ENCODE measurements at places on chromosomes 16 and 17. TPM values are rescaled to one million over a fixed set of nuclear protein-coding genes. Genes with fewer than 3 reads are reported as not detected.

CLEC18C gene
- 0.23 TPM for total RNA-seq

DNA sequence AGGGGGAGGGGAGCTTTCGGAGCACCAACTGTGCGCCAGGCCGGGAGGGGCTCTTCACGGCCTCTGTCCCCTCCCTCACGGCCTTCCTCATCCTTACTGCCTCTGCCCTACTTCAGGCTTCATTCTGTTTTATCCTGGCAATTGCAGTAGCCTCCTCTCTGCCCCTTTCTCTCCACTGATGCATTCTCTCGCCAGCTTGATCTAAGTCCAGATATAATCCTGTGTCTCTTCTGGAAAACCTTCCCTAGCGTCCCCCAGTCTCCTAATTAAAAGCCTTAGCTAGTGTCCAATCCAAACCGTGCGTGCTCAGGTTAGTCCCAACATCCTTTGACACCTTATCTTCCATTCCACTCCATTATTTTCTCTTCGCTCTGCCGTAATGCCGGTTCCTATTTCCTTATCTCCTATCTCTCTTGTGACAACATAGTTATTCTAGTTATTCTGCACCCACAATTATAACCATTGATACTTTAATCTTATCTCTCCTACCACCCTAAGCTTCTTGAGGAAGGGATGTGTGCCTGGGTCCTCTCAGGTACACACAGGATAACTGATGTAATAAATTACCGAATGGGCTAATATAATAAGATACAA is 869 bp downstream of the ZNF48 start:
- no peak for DNase-seq

DNA sequence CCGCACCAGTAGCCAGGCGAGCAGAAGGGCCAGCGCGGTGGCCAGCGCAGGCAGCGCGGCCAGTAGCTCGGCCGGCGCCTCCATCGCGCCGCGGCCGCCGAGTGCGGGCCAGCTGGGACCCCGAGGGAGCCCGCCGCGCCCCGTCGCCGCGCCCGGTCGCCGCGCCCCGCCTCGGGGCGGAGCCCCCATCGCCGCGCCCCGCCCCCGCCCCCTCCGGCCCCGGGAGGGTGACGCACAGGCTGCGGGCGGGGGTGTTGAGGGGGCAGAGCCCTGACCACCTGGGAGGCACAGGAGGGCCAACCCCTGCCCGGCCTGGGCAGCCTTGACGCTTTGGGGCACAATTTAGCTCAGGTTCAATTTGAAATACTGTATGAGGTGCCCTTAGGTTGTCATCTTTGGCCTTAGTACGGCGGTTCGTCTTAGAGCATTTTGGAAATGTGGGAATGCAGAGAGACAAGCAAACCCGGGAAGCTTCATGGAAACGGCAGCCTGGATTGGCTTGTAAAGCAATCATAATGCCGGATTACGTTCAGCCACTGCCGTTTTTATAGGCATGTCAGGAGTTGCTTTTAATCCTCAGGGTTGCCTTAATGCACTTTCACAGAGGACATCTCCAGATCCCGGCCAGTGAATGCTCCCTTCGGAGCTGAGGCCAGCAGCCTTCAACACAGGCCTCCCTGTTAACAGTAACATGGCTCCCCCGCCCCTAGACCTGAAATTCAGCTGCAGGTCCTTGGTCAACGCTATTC is at the start of gene MXRA7:
TSS of gene MXRA7 (minus strand) at position 103 of the 749 bp plus-strand sequence. CDS start at position 84, 19 bp downstream.
- DNase-seq: peak; percentile 77

DNA sequence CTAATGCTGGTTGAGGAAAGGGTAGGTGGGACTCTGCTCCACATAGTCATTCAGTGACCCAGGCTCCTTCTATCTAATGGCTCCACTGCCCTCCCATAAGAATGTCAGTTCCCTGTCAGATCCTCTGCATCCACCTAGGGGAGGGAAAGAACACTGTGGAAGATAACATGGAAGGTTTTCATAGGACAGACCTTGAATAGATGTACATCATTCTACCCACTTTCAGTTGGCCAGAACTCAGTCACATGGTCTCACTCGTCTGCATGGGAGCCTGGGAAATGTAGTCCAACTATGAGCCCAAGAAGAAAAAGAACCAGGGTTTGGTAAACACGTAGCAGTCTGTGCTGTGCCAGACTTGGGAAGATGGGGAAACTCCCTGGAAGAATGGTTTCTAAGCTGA is 27.1 kb upstream of the SCNN1B start:
- no peak for DNase-seq

- no peak for DNase-seq
Measured at GRCh38 chr17:4594406-4594805, 10.1 kb downstream of the SMTNL2 start.

CIBAR2 gene
- not detected for total RNA-seq

GRCh38 chr16:57255686-57256415 is 10.8 kb downstream of the ARL2BP start:
- no peak for DNase-seq

DNA sequence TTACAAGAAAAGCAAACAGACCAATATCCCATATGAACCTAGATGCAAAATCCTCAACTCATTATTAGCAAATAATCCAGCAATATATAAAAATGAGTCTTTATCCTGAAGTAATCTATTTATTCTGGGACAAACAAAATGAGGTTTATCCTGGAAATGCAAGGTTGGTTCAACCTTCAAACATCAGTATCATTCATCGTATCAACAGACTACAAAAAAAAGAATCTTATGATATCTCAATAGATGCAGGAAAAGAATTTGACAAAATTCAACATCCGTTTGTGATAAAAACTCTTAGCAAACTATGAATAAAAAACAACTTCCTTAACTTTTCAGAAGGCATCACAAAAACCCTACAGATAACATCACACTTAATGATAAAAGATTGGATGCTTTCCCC is 18.4 kb upstream of the BAIAP2 start:
- DNase-seq: no peak

GRCh38 chr17:77959126-77959925 is 823 bp downstream of the TNRC6C start:
- DNase-seq: peak; percentile 45

DNA sequence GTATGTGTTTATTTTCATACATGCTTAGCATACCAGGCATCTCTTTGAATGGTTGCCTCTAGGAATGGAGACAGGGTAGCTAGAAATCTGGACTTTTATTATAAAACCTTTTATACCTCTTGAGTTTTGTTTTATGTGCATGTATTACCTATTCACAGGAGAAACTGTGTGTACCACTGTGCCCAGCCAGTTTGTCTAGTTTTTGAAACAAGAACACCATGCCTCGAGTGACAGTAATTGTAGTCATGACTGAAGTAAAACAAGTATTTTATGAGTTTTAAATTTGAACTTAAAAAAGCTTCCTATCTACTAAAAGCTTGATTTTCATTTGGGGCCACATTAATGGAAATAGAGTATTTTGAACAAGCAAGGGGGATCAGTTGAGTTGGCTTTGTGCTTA is 57.4 kb downstream of the SNTB2 start:
- no peak for DNase-seq

DNA sequence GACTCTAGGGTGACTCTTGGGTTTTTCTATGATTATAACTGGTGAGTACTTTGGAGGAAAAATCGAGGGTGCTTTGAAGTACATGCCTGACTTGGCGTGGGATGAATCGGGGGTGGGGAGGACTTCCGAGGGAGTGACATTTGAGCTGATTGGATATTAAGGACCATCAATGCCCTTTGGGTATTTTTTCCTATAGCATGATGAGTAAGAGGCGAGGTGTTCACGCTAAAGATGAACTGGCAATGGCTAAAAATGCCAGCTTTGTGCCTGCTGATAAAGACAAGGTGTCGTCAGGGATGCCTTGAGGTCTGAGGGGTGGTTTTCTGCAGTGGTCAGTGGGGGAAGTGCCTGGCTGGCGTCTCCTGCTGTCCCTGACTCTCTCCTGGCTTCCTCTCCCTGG is 25.3 kb downstream of the USP43 start:
- DNase-seq: no peak

GRCh38 chr17:83103200-83103942 is 24.0 kb downstream of the METRNL start:
- DNase-seq: no peak

UBE2Z gene
- 81.2 TPM for total RNA-seq

DNA sequence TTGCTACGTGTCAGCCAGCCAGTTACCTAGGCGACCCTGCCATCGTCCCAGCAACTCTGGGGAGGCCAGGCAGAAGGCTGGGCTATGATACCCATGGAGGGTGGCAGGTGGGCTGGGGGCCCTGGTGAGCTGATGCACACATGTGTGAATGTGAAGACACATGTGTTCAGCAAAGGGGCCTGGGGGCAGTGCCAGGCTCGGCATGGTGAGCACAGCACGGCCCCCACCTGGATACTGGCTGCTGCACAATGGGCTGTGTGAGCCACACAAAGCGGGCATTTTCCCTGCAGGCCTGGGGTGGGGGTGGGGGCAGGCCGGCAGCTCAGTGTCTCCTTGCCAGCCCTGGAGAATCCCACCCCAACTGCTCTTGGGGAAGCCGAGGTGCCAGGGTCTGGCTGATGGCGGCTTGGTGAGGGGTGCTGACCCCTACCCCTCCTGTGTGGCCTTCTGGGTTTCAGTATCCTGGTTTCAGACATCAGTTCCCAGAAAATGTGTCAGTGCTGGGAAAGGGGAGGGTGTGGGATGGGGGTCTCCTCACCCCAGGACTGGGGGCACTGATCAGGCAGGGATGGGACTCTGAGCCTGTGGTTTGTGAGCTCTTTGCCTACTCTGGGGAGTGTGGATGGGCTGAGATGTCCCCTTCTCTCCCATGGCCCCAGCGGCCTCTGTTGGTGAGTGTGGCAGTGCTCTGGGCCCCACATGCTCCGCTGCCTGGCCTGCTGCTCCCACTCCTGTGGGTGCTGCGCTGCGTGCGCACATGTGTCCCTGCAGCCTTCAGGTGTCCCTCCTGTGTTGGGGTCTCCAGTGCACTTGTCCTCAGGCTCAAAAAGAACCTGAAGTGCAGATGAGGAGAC is 5.1 kb downstream of the LLGL1 start:
- DNase-seq: no peak

ATP2C2 gene
- not detected for total RNA-seq

DNA sequence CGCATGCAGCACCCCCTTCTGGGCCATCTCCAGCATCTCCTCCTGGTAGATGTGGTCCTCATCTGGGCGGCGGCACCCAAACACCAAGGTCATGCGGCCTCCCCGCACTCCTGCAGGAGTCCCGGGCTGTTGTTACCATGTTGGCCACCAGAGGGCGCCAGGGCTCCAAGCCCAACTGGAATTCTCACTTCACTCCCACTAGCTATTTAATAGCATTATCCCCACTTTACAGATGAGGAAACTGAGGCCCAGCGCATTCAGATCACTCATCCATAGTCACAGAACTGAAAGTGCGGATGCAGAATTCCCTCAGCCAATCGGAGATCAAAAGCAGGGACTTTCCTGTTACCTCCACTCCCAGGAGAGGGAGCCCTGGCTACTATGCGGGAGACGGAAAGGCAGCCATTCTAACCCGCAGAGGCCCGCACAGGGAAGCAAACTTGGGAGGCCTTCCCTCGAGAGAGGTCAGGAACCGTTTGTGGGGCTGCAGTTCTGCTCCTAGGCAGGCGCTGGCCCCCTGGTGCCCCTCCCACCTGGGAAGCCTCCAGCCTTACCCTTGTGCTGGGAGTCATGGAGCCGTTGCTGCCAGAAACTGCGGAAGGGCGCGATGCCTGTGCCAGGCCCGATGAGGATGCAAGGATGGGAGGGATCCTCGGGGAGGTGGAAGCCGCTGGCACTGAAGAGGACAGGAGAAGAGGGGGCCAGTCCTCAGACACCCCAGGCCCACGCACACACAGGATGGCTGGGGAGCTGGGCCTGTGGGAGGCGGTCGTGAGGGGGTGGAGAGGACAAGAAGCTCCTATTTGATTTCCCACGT is 40.1 kb downstream of the NOS2 start:
- DNase-seq: peak; percentile 64

EMC6 gene
- 83.6 TPM for total RNA-seq

DNA sequence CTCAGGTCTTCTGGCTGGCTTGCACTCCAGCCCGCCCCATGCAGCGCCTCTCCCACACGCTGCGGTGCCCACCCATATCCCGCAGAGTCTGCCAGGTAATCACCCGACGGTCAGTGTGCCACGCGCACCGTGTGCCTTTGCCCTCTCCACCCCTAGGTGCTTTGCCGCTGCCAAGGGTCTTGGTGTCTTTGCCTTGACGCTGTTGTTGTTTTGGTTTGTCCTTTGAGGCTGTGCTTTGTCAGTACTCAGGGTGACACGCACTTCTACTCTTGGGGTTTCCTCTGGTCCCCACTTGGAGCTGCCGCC is 30.1 kb downstream of the UBN1 start:
- no peak for DNase-seq

DNA sequence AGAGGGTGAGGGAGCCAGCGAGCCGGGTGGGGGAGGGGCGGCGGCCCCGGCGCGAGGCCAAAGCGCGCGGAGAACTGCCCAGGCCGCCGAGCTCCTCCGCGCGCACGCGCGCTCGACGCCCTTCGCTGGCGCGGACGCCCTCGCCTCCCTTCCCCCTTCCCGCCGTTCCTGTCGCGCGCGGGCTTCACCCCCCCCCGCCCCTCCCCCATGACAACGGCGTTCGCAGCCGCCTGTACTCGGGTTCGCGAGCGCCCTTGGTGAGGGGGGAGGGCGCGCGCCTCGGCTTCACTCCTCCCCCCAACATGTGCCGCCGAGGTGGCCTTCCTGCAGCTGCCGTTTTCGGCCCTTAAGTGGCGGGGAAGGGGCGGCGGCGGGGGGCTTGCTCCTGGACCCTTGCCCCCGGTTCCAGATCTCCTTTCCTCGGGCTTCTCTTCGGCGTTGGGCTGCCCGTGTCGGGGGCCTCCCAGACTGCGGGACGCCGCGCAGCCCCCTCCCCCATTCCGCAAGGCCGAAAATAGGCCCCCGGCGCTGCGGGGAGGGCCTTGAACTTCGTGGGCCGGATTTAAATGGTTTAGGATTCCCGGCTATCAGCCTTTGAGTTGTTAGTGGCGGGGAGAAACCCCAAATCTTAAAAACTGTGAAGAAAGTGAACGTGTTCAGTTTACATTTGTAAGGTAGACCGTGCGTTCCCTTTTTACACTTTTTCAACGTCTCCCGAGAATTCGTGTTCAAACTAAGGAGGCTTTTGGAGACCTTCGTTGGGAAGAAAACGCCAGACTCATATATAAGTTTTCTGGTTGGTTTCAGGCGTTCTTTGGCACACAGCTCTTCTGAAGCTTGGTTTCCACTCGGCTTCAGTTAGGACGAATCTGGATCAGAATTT is 653 bp downstream of the SRRM2 start:
- peak; percentile 84 for DNase-seq

FXR2 gene
- 35.5 TPM for total RNA-seq

DNA sequence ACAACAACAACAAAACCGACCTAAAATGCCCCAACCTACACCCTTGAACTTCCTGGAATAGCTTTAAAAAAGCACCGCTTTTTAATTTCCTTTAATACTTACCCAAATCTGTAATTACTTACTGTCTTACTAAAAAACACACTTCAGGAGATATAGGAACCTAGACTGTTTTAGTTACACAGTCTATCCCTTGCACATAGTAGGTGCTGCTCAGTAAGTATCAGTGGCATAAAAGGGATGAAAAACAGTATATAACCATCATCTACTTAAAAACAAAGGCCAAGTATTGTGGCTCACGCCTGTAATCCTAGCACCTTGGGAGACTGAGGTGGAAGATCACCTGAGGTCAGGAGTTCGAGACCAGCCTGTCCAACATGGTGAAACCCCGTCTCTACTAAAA is 6.1 kb downstream of the SUMO2 start:
- DNase-seq: no peak

- DNase-seq: no peak
Measured at GRCh38 chr17:7956228-7956965, 24.4 kb downstream of the CNTROB start.

- peak; percentile 8 for DNase-seq
Measured at GRCh38 chr16:24151482-24151939, 104.6 kb upstream of the CACNG3 start.

ST6GALNAC1 gene
- not detected for total RNA-seq

CCL17 gene
- not detected for total RNA-seq

GRCh38 chr17:521183-521525 is 168.5 kb upstream of the RPH3AL start:
- no peak for DNase-seq

GRCh38 chr16:2511996-2512734 is 1.6 kb upstream of the ATP6V0C start:
- no peak for DNase-seq

Measured in activated naive CD8-positive, alpha-beta T cell treated with anti-CD3 and anti-CD28 coated beads for 36 hours (primary cell).